Fibroblast of lung (primary cell): ENCODE measurements at places on chromosomes 5 and 9.

- no peak for DNase-seq
These were observed 232.2 kb downstream of the SYK start for GRCh38 chr9:91033797-91034196.

DNA sequence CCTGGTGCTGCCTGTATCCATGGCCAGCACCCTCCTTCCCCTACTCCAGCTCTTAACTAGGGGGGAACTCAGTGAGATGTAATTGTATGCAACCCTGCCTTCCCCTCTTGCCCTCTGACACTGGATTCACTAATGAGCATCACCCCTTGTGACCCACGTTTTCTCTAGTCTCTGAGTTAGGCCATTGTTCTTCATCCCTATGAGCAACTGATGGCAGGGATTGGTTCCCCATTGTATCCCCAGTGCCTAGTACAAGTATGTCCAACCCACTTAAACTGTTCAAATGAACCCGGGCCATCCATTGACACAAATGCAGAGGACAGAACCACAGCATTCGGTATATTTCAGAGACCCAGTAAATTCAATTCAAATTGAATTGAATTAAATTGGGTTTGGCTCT lies 77.6 kb upstream of the ASTN2 start:
- DNase-seq, result no peak

DNA sequence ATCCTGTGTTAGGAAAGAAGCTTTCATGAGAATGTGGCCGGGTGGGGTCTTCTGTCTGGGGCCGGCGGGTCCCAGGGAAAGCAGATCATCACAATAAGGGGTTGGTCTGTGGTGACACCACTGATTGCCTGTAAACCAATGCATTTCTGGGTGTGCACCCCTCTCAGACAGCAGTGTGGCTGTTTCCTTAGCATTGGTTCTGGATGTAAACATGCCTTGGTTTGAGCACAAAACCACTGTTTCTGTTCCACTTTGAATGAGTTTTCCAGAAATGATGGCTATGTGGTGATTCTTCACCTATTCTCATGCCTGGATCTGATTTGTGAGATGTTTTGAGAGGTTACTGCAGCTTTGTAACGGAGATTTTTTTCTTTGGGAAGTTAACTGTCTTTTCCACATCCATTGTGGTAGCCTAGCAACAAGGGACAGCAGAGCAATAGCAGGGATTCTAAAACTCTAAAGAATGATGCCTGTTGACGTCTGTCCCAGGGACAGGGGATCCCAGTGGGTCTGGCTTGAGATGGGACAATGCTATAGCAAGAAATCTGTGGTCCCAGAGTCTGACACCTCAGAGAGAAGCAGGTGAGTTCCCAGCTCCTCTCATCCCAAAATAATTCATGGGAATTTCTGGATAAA lies at the start of gene CCDC192:
TSS of gene CCDC192 (plus strand) at position 466 of the 636 bp plus-strand sequence. CDS start at position 521, 55 bp downstream.
- DNase-seq, result no peak

DNA sequence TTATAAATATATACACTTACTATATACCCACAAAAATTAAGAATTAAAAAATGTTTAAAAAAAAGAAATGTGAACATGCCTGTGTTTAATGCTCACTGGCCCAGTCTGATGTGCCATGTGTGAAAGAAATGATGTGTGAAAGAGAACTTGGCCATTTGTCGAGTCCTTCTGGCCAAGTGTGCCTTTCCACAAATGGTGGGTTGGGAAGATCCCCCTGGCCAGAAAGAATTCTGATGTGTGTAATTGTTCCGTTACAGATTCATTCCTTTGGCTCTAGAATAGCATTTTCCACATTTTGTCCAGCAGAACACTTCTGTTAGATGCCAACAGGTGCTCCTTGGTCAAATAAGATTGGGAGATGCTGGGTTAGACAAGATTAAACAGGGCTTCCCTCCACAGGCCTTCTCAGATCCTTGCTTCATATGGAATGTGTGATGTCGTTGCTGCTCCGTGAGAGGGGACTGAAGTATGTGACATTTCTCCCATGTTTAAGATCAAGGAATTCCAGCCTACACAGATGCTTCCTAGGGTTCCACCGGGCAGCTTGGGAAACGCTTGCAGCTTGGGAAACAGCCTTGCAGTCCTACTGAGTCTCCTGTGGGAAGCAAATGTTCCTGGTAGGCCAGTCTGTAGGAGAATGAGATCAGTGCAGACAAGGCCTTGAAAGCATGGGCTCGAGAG lies 32.1 kb downstream of the GDNF start:
- no peak for DNase-seq

GRCh38 chr9:126439402-126439765 lies 112.8 kb downstream of the MVB12B start:
- DNase-seq, result peak; percentile 89

- no peak for DNase-seq
These were observed 27.6 kb downstream of the ZDHHC11B start for GRCh38 chr5:756865-757345.

DNA sequence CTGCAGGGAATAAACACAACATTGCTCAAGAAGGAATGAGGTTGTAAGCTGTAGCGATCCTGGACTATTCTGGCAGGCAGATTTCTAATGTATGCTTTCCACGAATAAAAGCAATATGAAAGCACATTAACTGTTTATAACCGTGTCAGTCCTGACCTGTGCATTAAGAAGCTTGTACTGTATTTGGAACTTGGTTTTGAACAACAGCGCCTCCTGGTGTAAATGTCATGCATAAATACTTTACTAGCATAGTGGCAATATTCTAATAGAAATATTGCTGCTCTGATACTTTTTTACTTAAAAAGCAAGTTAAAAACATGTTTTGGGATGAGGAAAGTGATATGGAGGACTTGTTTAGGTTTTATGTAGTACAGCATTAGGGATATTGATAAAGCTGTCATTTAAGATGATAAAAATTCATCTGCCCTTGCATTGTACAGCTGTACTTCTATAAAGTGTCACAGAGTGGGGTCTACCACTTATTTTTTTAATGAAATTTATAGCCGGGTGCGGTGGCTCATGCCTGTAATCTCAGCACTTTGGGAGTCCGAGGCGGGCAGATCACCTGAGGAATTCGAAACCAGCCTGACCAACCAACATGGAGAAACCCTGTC lies 70.7 kb upstream of the GNE start:
- peak; percentile 57 for DNase-seq

DNA sequence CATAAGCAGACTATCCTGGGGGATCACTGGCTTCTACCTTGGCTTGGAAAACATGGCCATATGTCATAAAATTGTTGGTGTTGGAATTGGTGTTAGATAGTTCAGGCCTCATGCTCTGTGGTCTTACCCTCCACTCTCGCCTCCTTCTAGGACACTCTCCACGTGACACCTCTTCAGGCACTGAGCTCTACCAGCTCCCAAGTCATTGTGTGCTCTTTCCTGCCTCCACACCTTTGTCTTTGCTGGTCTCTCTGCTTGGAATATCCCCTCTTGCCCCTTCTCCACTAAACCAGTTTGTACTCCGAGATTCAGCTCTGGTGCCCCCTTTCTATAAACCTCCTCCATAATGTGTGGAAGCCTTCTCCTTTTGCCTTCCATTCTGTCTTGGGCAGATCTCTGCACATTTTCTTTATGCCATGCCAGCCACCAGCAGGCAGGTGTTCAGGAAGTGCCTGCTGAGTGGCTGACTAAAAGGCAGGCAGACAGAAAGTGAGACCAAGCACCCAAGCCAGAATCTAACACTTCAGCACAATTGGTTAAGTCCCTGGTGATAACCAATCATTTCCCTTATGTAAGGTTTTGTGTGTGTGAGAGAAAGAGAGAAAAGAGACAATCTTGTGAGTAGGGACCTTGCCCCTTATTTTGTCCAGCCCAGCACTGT lies 37.7 kb downstream of the SAR1B start:
- DNase-seq, result no peak

- DNase-seq, result no peak
These were observed 545.6 kb upstream of the WWC1 start for GRCh38 chr5:167745868-167746267.

- DNase-seq, result no peak
These were observed 69.8 kb downstream of the EQTN start for GRCh38 chr9:27227192-27227591.
